ENCODE measurements at places on chromosomes 16 and 17.

DNA sequence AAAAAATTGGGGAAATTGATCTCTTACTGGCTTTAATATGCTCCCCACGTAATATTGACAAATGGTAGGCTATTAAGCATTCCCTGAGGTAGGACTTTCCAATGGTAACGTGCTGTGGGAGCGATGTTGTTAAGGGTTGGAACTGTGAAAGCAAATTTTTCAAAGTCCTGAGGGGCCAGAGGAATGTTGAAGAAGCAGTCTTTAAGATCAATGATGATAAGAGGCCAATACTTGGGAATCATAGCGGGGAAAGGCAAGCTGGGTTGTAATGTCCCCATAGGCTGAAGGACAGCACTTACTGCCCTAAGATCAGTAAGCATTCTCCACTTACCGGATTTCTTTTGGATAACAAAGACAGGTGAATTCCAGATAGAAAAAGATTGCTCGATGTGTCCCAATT lies 69.6 kb upstream of the ARL4D start:
- no peak for DNase-seq

DNA sequence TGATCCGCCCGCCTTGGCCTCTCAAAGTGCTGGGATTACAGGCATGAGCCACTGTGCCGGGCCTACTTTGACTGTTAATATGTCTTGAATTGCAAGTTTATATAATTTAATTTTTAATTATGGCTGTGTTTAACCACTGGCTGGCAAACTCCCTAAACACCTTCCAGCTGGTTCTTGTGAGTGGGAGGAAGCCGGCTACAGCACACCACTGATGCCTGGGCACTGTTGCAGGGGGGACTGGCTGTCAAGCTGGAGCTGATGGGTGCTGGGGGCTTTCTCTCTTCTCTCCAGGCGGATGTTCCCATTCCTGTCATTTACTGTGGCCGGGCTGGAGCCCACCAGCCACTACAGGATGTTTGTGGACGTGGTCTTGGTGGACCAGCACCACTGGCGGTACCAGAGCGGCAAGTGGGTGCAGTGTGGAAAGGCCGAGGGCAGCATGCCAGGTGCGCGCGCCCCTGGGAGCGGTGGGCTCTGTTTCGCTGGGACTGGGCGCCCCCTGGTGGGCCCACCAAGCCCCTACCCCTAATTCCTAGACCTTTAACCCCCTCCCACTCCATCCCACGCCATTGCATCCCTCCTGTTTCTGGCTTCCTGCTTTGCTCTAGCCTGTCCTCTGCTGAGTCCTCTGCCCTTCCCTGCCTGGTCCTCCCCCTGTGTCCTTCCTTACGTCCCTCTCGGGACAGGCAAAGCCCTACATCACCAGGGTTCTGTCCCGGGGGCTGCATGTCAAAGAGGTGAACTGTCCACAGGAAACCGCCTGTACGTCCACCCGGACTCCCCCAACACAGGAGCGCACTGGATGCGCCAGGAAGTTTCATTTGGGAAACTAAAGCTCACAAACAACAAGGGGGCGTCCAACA lies 9.5 kb downstream of the TBX21 start:
- no peak for DNase-seq

- peak; percentile 83 for DNase-seq
Measured at GRCh38 chr17:13337864-13338371, 263.8 kb downstream of the HS3ST3A1 start.

GRCh38 chr16:76204249-76204648 lies 73.0 kb upstream of the CNTNAP4 start:
- no peak for DNase-seq

- DNase-seq, result no peak
Measured at GRCh38 chr16:164827-165538, 795 bp upstream of the HBM start.

DNA sequence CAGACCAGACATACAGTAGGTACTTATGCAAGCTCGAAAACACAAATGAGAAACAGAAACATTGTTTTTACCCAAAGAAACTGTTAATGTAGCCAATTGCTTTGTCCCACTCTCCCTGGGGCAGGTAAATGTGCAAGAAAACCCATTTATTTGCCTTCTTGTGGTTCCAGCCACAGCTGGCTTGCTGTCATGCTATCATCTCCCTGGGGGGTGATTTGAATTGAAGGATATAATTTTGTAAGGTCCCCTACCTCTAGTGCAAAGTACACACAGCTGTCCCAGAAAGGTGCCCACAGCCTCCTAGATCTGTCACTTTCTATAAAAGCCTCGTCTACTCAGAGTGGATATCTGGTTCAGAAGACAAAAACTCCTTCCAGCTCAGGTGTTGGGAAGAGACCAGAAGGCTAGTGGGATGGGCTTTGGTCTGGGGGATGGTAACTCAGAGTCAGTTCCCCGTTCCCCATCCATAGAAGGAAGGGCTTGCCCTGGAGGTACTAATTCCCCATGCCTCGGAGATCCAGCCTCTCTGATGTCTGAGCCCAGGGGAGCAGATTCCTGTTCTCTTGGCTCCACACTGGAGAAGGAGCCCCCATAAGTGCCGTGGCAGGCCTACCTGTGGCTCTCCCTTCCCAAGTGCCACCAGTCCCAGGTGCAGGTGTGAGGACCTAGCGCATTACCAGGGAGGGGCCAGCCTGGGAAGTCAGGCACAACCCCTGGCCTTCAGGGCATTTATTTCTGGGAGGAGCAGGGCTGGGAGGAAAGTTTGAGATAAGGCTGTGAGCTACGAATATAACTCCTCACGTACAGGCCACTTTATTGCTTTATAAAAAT lies 2.4 kb upstream of the PRR15L start:
- no peak for DNase-seq
